T-cell (primary cell): ENCODE measurements at places on chromosomes 7 and 10. TPM values are rescaled to one million over a fixed set of nuclear protein-coding genes. Genes with fewer than 3 reads are reported as not detected.

The SPDYE5 gene
- total RNA-seq = 0.23 TPM

DNA sequence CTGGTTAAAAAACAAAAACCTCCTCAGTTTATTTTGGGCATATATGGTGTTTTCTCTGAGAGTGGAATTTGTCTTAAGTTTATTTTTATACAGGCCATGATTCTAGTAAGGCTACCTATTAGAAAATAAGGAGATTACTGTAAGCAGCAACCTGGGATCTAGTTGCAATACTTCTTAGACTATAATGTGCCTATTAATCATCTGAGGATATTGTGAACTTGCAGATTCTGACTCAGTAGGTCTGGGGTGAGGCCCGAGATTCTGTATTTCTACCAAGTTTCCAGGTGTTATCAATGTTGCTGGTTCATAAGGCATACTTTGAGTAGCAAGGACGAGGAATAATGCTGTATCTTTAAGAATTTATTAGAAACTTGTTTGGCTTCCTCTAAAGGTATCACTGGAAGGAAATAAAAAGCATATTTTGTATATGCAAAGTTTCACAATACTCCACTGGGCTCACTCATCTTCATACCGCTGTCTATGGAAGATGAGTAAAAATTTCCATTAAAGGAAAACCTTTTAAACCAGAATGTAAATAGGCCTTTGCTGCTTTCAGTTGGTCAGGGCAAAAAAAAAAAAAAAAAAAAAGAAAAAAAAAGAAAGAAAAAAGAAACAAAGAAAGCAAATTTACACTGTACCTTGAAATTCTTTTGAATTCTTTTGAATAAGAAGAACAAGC is 105.8 kb downstream of the BMPER start:
- DNase-seq = no peak

The GRM3 gene
- not detected for total RNA-seq

DNA sequence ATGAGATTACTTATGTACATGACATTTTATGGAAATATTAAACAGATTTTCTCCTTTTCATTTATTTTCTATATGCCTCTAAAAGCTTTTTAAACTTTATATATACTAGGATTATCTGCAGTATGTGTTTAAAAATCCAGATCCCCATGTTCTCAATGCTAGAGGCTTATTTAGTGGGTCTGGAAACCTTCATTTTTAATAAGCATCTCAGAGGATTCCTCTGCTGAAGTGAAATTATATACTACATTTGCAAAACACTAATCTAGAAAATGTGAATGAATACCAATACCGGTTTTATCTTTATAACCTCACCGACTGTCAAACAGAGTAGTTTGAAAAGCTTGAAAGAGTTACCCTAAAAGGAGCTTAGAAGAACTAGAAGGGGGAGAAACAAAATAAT is 863.8 kb upstream of the ZWINT start:
- no peak for DNase-seq

The RSPH10B2 gene
- total RNA-seq = not detected

GRCh38 chr7:159137906-159138305 is 6.8 kb downstream of the VIPR2 start:
- no peak for DNase-seq

The PPP1R17 gene
- not detected for total RNA-seq
